ENCODE measurements at places on chromosomes 4 and X.
A peak's percentile ranks its signal among the peaks of the same experiment; 100 is the strongest.

GRCh38 chr4:160136021-160136420 lies 1033.1 kb downstream of the RAPGEF2 start:
- no peak for DNase-seq

DNA sequence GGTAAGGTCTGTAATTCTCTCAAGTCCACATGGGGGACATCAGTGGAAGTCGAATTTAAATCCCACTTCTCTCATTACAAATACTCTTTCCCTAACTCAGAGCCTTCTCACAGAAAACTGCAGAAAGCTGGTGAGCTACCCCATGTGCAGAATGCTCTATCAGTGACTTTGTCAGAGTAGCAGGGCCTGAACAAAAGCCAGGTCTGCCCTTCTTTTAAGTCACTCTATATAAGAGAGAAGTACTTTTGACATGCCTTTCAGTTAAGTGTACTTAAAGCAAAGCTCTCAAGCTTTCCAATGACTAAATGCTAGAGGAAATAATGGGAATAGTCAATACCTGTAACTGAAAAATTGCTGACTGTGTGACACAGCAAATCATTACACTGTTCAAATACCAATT lies 323.1 kb downstream of the KCNIP4 start:
- DNase-seq: no peak

- no peak for DNase-seq
Observed at GRCh38 chr4:139975830-139976272, 178.1 kb downstream of the MAML3 start.

DNA sequence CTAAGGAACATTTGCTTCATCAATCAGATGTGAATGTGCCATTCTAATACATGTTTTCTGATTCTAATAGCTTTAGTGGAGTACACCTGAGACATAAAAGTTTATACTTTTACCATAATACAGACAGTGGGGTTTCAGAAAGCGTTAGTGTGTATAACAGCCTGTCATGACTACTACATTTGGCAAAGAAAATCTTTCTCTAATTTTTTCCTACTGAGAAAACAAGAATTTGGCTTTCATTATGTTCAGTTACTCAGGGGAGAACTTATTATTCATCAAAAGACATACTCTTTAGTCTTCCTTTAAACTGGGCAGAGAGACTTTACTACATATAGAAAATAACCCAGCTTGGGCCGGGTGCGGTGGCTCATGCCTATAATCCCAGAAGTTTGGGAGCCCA lies 104.9 kb downstream of the PCDH18 start:
- no peak for DNase-seq

GRCh38 chr4:28010577-28011240 lies 1150.1 kb downstream of the STIM2 start:
- DNase-seq: no peak

DNA sequence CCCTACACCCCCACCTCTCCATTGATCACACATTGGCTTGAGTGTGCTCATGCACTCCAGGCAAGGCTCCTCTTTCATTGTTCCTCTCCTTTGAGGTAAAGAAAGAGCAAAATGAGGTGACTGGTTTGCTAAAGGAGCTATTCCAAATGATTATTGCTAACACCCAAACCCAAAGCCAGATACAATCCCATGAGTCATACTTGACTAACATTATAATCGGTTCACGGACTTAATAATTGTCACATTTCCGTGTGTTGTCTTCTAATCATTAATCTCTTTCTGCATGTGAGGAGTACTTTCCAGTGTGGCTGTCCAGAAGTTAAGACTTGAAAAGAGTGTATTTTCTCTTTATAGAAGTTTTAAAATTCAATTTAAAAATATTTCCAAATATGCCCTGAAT lies 174.3 kb upstream of the SFRP2 start:
- DNase-seq: no peak

- no peak for DNase-seq
Observed at GRCh38 chr4:44100456-44100855, 348.2 kb downstream of the KCTD8 start.

DNA sequence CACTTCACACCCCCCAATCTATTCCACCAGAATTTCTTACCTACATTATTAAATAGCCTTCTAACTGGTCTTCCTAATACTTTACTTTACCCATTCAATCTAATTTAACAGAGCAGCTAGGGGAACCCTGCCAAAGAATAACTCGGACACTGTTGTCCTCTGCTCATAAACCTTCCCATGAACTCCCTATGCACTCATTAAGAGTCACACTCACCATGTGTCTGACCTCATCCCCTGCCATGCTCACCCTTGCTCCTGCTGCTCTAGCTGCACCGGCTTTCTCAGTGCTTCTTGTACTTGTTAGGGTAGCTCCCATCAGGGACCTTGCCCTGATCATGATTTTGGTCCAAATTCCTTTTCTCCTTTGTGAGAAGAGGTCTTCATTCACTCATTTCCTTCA lies 54.6 kb upstream of the GUCY1A1 start:
- no peak for DNase-seq

DNA sequence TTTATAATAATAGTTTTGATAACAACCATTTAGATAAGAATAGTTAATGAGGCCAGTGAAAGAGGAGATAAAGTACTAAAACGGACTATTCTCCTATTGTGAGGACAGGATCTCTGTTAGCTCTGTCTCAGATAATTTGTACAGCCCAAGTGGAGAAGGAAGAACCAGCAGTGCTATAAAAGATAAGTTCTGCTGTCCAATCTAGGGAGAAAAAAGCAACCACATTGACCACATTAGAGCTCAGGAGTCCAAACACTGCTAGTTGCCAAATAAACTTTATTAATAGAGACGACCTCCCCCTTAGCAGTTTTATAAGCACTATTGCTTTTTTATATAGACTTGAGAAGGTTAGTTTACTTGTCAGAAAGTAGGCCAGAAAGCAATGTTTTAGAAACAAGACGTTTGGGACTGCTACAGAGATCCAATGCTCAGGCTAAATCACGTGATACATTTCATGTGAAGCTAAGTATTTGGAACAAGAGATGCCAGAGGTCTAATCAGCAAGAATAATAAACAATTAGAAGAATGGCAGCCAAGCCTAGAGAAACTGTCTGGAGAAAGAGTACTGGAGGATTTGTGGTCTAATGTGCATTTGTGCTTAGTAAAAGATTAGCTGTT lies 15.9 kb downstream of the IL15 start:
- no peak for DNase-seq

GRCh38 chrX:48465336-48465933 lies 4.6 kb downstream of the SLC38A5 start:
- DNase-seq: peak; percentile 65

- no peak for DNase-seq
Observed at GRCh38 chr4:78218260-78218659, 161.1 kb downstream of the FRAS1 start.

DNA sequence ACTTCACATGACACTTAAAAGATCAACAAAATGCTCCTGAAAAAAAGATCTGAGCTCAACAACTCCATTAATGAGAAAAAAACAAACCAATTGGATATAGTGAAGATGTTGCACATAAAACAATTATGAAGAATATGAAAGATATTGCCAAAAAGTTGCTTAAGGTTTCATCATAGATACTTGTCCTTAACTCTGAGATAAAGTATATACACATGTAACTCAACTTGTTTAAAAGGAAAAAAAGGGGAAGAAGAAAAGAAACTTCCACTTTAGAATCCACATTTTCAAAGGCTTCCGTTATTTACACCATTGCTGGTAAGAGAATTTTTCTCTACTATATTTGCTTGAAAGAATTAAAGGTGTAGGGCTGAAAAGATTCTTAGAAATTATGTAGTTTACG lies 2.7 kb downstream of the AFAP1 start:
- no peak for DNase-seq
